Stimulated activated CD8-positive, alpha-beta memory T cell treated with anti-CD3 and anti-CD28 coated beads, Interleukin-15, amount 100 ng/mL, for 24 hours (primary cell): ENCODE measurements at places on chromosomes 16 and 17.
A peak's percentile ranks its signal among the peaks of the same experiment; 100 is the strongest.

GRCh38 chr16:65463652-65464260 is 341.9 kb upstream of the CDH11 start:
- DNase-seq = no peak

DNA sequence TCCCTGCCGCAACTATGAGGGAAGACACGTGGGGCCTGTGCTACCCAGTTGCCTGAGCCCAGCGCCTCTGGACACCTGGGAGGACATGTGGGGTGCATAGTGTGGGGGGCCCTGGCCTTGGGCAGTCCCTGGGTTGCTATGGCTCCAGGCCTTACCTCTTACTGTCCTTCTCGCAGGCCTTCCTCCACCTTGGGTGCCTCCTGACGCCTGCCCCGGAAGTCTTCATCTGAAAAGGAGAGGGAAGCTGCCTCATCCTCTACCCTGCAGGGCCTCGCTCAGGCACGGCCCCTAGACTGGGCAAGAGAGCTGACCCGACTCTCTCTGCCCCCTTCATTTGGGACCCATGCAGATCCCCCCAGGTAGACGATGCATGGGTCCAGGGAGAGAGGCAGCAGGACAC is 16.5 kb upstream of the MRPS23 start:
- no peak for DNase-seq

GRCh38 chr16:51228097-51228659 is 77.1 kb upstream of the SALL1 start:
- DNase-seq = no peak

GRCh38 chr17:77422104-77422747 is 281.5 kb downstream of the SEC14L1 start:
- DNase-seq = no peak

- no peak for DNase-seq
Measured at GRCh38 chr16:56310690-56311089, 114.7 kb downstream of the AMFR start.

GRCh38 chr17:44543213-44543904 is 13.9 kb upstream of the FZD2 start:
- no peak for DNase-seq

GRCh38 chr17:50891577-50891989 is 25.4 kb upstream of the TOB1 start:
- no peak for DNase-seq

DNA sequence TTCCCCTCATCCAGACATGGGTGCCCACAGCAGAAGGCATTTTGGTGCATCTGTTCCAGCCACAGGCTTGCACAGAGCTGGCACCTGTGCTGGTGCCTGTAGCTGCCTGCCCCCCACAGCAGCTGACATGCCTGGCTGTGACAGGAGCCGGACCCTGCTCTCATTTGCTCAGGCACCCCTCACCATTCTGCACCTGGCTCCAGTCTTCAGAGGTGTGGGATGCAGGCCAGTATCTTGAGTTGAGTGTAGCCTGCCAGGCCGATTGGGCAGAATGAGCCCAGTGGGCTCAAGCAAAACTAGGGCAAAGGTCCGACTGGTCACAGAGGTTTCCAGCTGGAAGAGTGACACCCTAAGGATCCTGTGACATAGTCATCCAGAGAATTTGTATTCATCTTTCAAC is 887.7 kb downstream of the CDH11 start:
- DNase-seq = no peak

DNA sequence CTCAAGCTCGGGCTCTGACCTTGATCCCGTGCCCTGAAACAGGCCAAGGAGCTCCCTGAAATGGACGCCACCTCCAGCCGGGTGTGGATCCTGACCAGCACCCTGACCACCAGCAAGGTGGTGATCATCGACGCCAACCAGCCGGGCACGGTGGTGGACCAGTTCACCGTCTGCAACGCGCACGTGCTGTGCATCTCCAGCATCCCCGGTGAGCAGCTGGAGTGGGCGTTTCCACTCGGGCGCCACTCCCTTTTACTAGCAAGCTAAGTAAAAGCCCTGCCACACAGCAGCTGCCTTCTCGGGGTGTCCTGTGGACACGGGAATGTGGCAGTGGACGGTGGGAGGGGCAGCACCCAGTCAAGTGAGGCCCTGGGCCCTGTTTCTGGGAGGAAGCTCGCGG is 6.4 kb downstream of the NME3 start:
- no peak for DNase-seq

DNA sequence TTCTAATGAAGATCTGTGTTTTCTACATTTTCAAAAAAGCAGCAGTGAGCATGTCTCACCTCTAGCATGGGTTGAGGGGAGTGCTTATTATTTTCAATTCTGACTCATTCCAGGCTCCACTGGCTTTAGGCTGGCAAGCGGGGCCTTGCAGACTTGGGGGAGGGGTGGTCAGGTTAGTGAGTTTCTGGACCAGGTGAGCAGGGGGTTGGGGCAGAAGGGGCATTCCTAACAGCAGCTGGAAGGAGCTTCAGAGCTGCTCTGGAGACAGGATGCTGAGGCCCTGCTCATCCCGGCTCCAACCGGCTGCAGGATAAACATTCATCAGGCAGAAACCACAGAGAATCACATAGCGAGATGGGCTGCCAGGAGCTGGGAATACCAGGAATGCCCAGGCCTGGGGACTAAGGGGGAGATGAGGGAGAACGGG is 10.5 kb upstream of the KRT19 start:
- DNase-seq = no peak

- no peak for DNase-seq
Measured at GRCh38 chr16:54362591-54363206, 76.1 kb upstream of the IRX3 start.

- DNase-seq = no peak
Measured at GRCh38 chr16:24232936-24233335, 23.2 kb upstream of the CACNG3 start.

DNA sequence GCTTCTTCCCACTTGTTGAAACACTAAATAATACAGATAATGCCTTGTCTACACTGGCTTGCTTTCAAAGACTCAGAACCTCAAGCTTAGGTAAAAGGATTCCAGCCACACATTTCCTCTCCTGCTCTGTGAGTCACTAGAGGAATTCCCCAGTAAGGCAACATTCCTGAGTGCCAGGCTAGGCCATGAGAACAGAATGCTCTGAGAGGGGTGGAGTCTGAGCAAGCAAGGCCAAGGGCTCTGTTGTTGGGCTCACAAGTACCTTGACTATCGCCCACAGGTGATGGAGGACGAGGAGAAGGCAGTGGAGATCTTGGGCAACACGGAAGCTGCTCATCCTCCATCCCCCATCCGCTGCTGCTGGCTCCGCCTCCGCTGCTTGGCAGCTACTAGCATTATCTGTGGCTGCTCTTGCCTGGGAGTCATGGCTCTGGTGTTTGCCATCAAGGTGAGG is 6.7 kb upstream of the PHKG2 start:
- no peak for DNase-seq

GRCh38 chr17:82138511-82138992 is 40.5 kb upstream of the FASN start:
- DNase-seq = no peak

GRCh38 chr17:28958820-28959455 is 7.6 kb upstream of the PHF12 start:
- no peak for DNase-seq

DNA sequence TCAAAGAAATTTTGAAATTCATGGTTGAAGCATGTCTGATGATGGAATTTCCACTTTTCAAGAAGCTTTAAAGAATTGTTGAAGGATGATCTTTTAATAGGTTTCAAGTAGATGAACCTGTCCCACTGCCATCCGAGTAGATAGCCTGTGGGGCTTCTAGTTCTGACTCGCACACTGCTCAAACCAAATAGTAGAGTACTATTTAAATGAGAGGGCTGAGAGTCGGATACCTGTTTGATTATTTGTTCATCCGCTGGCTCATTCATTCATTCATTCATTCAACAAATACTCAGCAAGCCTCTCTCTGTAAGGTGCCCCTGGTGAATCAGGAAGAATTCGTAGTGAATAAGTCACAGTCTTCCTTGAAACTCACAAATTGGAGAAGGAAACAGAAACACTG is 108.2 kb upstream of the IRX5 start:
- DNase-seq = no peak

DNA sequence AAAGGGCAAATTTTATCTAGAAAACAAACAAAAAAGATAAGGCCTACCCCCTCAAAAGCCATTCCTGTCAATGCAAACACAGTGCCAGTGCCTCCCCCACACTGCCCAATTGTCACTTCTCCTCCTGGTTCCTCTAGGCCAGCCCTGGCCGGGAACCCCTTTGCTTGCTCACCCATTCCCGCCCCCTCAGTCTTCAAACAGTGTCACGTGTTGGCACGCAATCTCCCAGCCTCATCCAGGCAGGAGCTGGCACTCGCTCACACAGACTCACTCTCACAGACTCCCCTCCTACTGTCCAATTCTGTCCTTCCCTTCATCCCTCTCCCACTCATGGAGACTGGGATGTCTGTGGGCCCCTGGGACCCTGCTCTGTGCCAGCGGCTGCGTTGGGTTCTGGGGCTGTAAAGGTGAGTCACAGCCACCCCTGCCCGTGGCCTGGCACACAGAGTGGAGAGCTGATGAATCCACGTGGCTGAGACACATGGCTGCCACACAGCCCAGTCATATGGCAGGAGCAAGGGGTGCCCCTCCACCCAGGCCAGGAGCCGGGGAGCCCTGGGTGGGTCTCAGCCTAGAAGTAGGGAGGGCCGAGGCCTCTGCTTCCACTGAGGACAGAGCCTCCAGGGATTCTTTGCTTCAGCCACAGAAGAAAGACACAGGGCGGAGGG is 54.8 kb downstream of the VAC14 start:
- DNase-seq = no peak

DNA sequence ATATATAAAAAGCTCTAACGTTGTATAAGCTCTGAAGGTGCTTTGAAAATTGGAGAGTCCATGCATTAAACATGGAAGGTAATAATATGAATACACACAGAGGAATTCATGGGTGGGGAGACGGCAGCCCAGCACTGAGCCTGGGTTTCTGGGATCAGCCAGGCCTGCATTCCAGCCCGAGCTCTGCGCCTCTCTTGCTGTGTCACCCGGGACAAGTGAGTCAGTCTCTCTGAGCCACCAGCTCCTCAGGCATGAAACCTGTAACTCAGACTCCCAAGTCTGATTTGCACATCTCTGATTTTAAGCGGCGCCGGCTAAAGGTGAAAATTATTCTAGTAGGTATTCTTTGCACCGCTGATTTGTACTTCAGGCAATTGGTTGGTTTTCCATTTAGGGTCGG is 238.8 kb downstream of the MRTFB start:
- no peak for DNase-seq

DNA sequence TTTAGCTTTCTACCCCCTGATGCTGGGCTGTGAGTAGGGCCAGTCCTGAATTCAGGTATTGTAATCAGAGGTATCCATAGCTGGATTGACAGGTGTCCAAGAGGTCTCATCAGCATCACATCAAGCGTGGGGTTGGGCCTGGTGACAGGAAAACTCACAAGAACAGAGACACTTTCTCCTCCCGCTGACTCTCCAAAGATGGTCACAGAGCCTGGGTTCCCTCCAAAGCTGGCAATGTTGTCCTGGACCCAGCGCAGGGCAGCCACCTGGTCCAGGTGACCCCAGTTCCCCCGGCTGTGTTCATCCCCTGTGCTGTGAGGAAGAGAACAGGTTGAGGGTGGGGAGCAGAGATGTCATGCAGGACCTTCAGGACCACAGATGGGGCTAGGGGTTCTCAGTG is 11.7 kb downstream of the CES1 start:
- no peak for DNase-seq

GRCh38 chr17:58364270-58364942 is 12.4 kb upstream of the SUPT4H1 start:
- DNase-seq = no peak

- DNase-seq = no peak
Measured at GRCh38 chr17:79034931-79035485, 11.0 kb downstream of the C1QTNF1 start.

DNA sequence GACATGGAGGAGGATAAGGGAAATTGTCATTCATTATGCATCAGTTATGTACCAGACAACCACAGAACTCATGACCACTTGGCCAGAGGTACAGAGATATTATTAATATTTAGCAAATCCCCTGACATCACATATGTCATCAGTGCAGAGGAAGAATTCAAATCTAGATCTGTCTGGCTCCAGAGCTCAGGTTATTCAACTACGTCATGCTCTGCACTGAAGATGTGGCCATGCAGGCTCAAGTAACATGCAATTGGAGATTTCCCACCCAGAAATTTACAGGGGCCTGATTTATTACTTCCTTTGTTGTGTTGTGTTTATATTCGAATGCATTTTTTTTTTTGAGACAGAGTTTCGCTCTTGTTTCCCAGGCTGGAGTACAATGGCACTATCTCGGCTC is 224.3 kb downstream of the HS3ST4 start:
- DNase-seq = no peak

DNA sequence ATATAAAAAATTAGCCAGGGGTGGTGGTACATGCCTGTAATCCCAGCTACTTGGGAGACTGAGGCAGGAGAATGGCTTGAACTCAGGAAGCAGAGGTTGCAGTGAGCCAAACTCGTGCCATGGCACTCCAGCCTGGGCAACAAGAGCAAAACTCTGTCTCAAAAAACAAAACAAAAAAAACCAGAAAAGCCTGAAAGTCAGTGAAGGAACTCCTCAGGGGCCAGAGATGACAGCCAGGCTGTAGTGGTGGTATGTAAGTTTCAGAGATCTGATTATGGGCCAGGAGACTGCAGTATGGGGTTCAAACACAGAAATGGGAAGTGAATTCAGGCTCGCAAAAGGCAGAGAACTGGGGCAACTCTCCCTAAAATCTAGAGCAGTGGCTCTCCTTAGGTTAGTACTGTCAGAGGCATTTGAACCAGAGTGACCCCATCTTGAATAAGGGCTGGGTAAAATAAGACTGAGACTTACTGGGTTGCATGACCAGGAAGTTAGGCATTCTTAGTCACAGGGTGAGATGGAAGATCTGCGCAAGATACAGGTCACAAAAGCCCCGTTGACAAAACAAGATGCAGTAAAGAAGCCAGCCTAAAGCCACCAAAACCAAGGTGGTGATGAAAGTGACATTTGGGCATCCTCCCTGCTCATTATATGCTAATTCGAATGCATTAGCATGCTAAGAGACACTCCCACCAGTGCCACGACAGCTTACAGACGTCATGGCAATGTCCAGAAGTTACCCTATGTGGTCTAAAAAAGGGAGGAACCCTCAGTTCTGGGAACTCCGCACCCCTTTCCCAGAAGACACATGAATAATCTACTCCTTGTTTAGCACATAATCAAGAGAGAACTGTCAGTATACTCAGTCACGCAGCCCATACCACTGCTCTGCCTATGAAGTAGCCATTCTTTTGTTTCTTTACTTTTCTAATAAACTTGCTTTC is 120.2 kb upstream of the XYLT1 start:
- no peak for DNase-seq

DNA sequence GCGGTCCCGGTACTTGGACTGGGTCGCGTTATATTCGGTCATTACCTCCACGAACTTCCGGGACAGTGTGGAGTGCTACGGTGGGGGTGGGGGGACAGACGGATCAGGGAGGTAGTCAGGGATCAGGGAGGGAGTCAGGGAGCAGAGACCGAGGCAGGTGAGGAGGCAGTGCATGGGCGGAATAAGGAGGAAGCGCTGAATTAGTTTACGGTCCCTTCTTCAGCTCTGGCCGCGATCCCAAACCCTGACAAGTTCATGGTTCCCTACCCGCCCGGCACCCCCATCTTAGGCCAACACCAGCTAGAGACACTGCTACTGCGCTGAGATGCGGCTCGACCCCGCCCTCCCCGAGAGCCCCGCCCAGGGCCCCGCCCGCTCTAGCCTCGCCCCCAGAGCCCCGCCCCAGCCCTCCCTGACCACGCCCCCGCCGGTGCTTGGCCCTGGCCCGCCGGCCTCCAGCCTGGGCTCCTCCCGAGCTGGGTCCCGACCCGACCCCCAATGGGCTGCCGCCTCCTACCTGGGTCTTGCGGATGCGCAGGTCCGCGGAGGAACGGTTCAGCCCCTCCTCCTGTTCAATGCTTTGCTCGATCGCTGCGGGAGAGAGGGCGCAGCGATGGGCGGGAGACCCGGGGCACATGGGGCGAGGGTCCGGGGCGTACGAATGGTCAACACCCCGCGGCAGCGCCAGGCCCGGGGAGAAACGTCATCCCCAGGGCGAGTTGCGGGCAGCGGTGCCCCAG is 12.1 kb downstream of the HSD3B7 start:
- peak; percentile 70 for DNase-seq
